Stimulated activated CD4-positive, alpha-beta T cell treated with anti-CD3 and anti-CD28 coated beads, Interleukin-4, amount 100 ng/mL, for 4 hours (primary cell): ENCODE measurements at places on chromosomes 4 and X.

DNA sequence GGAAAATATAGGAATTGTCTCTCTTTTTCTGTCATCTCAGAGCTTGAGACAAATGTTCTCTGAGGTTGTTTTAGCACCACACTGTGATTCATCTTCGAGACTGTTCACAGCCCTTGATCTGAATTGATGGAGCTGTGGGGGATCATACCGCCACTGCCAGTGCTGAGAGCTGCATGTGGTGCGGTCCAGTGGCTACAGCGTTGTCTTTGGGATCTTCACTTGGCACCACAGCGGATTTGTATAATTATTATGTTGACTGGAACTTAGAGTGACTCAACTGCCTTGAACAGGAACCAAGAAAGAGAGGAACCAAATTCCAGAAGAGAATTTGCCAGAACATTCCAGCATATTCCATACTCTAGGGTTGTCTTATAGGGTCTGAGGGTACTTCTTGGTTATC is 29.1 kb downstream of the TBL1X start:
- DNase-seq, result no peak

GRCh38 chrX:96183843-96184242 is 500.8 kb upstream of the DIAPH2 start:
- DNase-seq, result no peak

DNA sequence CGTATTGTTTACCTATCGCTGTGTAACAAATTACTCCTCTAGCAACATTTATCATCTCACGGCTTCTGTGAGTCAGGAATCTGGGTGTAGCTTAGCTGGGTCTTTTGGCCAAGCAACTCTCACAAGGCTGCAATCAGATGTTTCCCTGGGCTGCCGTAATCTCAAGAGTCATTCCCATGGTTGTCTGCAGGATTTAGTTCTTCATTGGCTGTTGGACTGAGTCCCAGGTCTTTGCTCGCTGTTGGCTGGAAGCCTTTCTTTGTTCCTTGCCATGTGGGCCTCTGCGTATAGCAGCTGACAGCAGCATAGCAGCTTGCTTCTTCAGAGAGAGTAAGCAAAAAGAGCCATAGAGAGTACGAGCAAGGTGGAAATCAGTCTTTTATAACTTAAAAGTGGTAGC is 16.8 kb downstream of the POLR2B start:
- DNase-seq, result no peak

- no peak for DNase-seq
Measured at GRCh38 chr4:1595789-1596325, 88.3 kb downstream of the FAM53A start.

DNA sequence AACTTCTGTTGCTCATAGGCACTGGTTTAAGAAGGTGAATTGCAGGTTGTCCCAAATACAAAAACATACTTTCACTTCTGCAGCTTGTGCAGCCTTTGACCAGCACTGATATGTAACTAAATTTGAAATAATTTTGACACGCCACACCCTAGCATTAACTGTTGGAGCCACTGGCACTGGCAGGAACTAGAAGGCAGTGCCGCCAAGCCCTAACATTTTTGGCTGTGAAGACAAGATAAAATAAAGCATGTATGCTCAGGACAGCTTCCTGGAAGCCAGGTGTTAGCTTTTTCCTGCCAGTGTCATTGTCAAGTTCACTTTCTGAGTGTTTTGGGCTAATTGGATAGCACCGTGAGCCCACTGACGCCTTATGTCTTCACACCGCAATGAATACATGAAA is 65.3 kb upstream of the FBXW7 start:
- DNase-seq, result no peak

- DNase-seq, result no peak
Measured at GRCh38 chr4:126715067-126715466, 917.7 kb upstream of the INTU start.

DNA sequence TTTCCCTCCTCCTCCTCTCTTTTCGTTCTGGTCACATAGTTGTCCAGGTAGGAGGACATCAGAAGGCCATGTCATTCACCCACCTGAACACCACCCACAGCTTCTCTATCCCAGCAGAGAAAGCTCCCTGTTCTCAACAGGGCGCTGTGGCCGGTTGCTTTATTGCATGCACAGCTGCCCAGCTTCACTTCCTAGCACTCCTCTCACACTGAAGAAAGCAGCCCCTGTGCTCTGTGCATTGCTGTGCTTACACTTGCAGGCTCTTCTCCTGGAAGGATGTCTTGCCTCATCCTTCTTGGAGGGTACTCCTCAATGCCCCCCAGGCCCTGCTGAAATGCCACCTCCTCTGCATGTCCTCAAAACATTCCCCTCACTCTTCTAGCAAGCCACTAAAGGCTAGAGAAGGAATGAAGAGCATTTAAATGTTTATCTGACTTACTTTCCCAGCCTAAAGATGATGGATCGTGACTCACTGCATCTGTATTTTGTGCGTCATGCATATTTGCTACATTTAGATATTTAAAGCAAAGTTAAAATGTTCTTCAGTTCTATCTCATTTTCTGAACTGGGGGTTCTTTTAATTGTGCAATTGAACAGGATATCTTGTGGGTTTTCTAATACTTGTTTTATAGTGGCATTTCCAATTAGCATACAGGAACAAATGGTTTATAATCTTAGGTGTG is 186.4 kb upstream of the PUDP start:
- DNase-seq, result no peak

DNA sequence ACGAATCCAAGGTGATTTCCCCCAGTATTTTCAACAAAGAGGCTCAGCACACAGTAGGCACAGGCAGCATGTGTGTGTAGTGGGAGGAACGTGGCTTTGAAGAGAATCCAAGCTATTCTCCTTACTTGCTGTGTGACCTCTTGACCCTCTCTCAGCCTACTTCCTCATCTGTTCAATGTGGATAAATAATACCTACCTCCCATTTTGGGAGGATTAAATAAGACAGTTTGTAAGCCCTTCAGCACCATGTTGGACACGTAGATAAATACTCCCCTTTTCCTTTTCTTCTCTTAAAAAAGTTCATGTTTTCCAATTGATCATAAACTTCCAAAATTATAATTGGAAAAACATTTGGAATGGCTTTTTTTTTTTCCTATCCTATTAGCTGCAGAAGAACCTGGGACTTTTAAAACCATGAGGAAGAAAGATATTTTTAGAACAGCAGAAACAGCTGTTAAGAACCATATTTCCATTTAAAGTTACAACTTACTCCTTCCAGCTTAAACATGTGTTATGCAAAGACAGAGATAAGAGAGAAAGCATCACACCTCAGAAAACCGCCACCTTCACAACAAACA is 56.1 kb upstream of the TMEM131L start:
- DNase-seq, result no peak

DNA sequence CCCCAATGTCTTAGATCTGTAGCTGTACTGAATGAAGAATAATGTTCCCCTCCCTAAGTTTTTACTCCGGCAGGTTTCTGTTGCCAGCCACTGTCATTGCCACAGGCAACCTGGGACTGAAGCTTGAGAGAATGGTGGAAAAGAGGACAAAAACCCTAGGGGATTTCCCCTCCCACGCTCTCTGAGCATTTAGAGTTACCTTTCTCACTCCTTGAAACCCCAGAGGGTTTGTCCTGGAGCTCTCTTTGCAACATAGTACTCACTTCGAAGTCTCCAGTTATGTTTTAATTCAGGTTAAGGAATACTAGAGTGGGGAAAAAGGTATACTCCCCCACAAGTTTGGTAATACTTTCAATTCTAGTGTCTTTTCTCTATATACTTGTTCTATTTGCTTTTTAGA is 31.5 kb downstream of the F8 start:
- no peak for DNase-seq

DNA sequence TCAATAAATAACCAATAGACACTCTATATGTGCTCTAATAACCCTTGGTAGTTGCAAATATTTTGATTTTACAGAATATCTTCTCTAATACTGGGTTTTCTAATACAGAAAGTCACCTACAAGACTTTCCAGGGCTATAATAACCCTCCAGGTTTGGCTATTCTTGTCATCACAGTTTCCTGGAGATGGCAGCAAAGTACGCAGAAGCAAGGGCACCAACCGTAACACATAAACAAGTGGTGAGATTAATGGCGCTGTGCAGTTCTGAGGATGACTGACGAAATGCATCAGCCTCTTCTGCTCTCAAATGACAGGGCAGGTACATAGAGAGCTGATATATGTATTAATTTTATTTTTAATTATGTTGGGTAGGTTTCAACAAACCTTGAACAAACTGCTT is 122.4 kb downstream of the C4orf33 start:
- DNase-seq, result no peak

- no peak for DNase-seq
Measured at GRCh38 chr4:84944947-84945346, 21.5 kb downstream of the WDFY3 start.

DNA sequence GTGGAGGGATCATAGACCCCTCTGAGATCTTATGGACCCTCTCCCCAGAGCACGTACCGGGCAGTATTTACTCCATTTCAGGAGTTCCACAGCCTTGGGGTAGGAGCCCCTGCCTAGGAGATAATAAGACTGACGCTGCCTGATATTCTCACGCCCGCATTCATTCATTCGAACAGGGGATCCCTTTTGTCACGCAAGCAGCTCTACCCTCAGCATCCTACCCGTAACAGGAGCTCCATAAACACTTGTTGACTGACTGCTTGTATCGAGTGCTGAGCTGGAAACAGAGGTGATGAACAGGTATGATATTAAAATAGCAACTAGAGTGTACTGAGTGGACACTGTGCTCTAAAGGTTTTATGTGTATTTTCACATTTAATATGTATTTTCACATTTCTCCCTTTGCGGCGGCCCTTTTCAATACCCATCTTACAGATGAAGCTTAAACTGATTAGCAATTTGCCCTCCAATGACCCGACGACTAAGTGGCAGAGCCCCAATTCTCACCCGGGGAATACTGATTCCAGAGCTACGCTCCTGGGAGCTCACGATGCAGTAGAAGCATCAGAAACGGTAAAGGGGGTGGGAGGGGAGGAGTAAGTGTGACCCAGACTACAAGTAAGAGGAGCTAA is 888 bp downstream of the RAB28 start:
- DNase-seq, result no peak

DNA sequence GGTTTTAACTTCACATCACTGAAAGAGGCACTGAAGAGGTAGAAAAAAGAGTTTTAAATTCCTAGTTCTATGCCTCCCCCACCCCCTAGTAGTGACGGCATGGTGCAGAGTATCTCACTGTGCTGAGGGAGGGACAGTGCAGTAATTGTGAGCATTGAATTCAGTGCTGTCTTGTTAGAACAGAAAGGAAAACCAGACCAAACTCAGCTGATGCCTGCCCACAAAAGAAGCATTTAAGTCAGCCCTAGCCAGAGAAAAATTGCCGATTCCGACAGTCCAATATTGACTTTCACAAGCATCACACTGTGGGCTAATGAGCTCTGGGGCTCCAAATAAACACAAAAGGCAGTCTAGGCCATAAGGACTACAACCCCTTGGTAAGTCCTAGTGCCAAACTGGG is 417.7 kb downstream of the AR start:
- no peak for DNase-seq

GRCh38 chrX:124216396-124217115 is 115.9 kb upstream of the TEX13D start:
- no peak for DNase-seq

DNA sequence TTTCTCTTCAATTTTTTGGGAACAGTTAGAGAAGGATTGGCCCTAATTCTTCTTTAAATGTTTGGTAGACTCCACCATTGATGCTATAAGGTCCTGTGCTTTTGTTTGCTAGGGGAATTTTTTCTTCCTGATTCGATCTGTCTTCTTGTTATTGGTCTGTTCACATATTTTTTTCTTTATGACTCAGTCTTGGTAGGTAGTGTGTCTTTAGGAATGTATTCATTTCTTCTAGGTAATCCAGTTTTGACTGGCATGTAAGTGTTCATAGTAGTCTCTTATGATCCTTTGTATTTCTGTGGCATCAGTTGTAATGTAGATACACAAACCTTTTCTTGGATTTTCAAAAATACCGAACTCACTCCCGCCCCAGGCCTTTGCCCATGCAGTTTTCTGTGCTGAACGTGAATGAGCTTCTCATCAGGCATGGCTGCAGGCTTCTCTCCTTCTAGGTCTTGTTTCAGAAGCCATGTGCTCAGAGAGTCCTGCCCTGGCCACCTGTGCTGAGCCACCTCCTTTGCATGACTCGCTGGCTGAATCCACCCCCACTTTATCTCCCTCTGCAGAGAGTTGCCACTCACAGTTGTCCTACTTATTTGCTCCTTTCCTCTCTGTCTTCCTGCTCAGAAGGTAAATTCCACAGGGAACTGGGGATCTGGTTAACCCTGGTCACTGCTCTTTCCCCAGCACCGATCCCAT is 67.0 kb downstream of the STK32B start:
- DNase-seq, result no peak

DNA sequence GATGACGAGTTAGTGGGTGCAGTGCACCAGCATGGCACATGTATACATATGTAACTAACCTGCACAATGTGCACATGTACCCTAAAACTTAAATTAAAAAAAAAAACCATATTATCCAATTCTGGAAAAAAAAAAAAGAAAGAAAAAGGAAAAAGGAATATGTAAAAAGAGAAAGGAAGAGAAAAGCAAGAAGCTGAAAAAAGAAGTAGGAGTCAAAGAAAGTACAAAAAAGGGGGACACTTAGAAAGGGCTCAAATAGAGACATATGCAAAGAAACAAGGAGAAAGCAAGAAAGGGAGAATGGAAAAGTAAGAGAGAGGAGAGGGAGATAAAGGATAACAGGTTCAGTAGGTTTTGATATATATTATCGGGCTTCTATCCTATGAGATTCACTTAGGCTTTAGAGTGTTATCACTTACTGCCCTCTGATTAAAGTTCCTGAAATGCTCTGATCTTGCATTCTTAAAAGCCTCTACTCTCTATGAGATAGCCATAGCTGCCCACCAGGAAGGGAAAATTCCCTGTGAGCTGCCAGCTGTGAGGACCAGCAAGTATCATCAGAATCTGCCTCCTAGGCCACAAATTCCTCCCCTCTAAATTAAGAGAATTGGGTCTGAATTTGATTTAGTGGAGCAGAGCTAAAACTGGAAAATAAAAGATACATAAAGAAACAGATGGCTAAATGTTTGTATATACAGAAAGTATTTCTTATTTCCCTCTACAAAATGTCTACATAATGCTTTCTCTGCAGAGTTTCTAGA is 95.2 kb downstream of the AMMECR1 start:
- DNase-seq, result no peak

DNA sequence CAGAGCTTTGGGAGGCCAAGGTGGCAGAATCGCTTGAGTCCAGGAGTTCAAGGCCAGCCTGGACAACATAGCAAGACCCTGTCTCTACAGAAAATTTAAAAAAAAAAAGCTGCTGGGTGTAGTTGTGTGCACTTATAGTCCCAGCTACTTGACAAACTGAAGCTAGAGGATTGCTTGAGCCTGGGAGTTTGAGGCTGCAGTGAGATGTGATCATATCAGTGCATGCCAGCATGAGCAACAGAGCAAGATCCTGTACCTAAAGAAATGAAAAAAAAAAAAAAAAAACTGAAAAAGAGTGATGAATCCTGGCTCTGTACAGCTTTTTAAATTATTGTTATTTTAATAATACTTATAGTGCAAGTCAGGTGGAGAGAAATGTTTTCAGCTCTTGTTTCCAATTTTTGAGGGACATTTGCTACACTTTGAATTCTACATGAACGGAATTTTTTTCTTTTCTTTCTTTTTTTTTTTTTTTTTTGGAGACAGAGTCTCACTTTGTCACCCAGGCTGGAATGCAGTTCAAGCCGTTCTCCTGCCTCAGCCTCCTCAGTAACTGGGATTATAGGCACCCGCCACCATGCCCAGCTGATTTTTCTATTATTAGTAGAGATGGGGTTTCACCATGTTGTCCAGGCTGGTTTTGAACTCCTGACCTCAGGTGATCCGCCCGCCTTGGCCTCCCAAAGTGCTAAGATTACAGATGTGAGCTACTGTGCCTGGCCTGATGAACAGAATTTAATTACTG is 215.6 kb downstream of the FSTL5 start:
- no peak for DNase-seq

GRCh38 chrX:50913520-50913919 is 3.0 kb downstream of the BMP15 start:
- no peak for DNase-seq
